ENCODE measurements at places on chromosomes 6 and 20.

GRCh38 chr6:85551264-85551663 is 42.4 kb downstream of the SNX14 start:
- DNase-seq = no peak

GRCh38 chr6:96836631-96837080 is 621 bp downstream of the GPR63 start:
- no peak for DNase-seq

- DNase-seq = no peak
These were observed 22.8 kb upstream of the PCMTD2 start for GRCh38 chr20:64232794-64233193.

DNA sequence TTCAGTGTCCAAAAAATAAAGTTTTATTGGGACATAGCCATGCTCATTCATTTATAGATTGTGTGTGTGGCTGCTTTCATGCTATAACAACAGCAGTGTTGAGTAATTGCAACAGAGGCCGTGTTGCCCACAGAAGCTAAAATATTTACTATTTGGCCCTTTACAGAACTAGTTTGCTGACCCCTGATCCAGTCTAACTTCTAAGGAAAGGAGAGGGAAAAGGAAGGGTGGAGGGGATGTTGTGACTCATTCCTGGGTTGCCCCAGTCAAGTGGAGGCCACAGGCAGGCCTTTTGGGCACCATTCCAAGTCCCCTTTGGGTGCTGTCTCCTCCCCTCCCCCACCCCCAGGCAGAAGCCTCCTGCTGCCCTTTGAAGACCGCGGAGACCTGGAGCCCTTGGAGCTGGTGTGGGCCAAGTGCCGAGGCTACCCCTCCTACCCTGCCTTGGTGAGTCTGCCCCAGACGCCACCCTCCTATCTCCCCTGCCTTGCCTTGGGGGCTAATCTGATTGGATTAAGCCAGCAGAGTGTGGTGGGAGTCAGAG is 28.4 kb downstream of the BRPF3 start:
- no peak for DNase-seq

DNA sequence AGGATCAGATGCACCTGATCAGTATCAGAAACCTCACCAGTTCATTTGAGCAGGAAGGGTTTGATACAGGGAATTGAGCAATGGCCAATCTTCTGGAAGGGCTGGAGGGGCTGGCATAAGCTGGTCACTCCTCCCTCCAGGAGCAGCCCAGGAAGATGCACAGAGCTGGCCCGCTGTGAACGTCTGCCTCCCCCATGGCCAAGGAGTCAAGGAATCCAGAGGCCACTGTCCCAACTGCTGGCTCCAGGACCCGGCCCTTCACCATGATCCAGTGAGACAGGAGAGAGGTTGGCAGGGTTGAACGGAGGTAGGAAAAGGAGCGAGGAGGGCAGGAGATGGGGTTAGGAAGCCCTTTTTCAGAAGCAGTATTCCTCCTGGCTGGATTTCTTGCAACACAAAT is 113.9 kb upstream of the CST7 start:
- DNase-seq = no peak

DNA sequence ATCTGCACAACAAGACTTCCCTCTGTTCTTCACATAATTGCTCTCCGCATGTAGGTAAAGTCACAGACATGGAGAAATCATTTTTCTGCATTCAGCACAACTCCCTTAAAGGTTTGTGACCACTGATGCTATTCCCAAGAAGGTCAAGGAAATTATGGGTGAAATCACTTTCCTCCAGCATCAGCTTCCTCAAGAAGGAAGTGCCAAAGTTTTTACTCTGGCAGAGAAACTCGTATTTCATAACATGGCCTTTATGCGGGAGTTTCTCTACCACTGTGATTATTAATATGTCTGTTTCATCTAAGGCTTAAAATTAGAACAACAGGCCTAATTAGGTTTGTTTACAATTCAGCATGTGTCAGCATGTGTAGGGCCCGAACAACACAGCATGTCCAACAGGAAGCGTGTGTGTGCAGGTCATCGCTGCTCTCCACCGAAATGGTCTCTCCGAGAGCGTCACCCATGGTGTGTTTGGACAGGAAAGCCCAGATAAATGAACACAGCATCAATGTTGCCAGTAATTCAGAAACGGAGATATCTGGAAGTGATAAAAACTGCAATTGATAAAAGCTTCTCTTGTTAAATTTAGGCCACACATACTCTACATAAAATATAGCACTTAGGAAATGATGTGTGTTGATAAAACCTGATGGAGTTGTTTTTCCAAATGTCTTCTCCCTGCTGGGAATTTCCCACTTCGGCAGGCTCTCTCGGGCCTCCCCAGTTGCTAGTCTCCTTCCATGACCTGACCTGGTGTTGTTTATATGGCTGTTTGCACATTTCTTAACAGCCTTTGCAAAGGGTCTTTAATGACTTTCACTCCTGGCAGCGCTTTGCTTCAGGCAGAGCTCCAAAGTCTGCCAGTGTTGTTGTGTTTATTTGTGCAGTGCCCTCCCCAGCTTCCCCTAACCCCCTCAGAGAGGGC is 265.1 kb upstream of the CEP162 start:
- DNase-seq = no peak

DNA sequence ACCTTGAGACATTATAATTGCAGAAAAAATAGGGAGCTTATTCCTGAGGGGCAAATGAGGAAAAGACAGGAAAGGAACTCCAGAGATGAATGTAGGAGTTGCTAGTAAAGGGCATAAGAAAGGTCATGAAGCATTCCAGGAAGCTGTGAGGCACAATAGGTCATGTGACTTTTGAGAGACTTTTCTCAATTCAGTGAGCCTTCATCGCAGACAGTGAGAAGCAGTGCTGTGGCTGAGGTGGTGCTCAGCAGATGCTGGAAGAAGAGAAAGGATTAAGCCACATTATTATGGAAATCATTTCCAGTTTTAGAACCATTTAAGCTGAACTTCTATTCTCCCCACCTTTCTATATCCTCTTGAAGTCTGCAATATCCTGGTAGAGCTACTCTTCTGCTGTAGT is 4.1 kb downstream of the SPTLC3 start:
- DNase-seq = no peak

- DNase-seq = no peak
These were observed 25.9 kb downstream of the ZBP1 start for GRCh38 chr20:57594092-57594951.

DNA sequence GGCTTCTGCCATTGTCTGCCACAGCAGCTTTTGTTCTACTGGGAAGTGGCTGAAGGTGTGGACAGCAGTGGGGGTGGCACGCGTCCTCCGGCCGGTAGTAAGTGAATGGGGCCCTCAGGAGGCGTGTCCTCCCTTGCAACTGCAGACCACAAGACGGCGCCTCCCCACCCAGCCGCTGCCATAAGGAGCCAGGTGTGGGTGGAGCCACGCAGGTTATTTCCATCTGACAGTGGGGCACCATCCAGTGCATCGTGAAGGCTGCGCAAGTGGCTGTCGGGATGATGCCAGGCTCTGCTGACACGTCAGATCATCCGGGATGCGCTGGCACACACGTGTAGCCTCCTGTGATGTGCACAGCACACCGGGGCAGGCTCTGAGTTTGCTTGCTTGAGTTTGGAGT is 379.7 kb downstream of the CDH4 start:
- DNase-seq = no peak

GRCh38 chr20:40319741-40320516 is 369.1 kb downstream of the MAFB start:
- no peak for DNase-seq

DNA sequence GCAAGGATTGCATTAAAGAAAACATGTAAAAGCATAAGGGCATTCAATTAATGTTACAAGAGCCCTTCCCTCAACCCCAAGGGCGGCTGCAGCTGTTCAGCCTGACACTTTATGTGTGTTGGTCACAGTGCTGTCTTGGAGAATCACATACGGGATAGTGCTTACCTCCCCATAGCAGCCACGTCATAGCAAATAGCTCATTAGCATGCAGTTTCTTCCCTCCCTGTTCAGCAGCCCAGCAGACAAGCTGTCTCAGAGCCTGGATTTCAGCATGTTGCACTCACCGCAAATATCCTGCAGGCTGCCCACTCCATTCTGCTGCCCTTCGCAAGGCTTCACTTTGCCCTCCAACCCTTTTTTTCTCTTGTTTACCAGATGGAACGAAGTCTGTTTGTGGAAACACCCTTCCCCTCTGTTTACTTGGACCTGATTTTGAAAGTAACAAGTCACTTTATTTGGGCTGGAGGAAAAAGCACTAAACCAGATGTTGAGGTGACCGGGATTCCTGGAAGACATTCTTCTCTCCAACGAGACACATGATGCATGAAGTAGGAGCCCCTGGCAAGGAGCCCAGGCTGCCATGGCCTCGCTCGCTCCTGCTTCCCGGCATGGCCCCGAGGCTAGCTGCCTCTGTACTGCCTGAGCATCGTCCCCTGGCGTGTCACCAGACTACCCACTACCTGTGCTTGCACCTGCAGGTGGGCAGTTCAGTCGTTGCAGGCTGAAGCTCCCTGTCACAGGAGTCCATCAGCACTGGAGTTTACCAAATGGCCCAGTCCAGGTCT is 151.6 kb upstream of the GMDS start:
- peak; percentile 76 for DNase-seq

GRCh38 chr6:118740372-118740771 is 89.0 kb upstream of the CEP85L start:
- DNase-seq = no peak

GRCh38 chr20:14336686-14337085 is 726 bp downstream of the FLRT3 start:
- no peak for DNase-seq

DNA sequence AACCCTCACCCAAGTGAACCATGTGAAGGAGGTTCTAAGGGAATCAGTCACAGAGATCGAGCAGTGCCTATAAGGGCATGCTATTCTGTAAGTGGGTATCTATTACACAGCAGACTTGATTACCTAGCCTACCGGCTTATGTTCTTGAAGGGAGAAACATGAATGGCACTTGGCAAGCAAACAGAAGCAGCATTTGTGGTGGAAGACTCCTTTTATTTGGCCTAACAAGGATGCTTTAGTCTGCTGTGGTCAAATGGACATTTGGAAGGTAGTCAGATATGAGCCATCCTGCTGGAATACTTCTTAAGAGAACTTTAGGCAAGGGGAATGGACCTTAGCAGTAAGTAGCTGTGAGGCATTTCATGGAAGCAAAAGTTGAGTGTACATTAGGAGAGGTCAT is 126.3 kb downstream of the COL12A1 start:
- no peak for DNase-seq

GRCh38 chr6:157224178-157224950 is 99.0 kb downstream of the TMEM242 start:
- no peak for DNase-seq

- peak; percentile 38 for DNase-seq
These were observed 169.3 kb downstream of the OGFRL1 start for GRCh38 chr6:71457929-71458328.

GRCh38 chr6:155364844-155365437 is 50.7 kb upstream of the TFB1M start:
- no peak for DNase-seq

DNA sequence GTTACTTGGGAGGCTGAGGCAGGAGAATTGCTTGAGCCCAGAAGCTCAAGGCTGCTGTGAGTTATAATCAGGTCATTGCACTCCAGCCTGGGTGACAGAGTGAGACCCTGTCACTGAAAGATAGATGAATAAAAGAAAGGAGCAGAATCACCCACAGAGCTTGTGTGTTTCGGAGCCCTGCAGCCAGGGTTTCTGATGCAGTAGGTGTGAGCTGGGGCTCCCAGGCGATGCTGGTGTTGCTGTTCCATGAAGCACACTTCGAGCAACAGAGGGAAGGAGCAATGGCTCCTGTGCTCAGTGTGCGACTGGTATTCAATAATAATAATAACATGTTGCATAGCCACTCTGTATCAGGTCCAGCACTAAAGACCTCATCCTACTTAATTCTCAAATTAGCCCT is 197.5 kb upstream of the CST7 start:
- no peak for DNase-seq

GRCh38 chr6:90118581-90118980 is 178.1 kb downstream of the BACH2 start:
- no peak for DNase-seq

GRCh38 chr20:59820204-59821041 is 113.0 kb downstream of the SYCP2 start:
- no peak for DNase-seq

- DNase-seq = no peak
These were observed 47.4 kb upstream of the RNGTT start for GRCh38 chr6:89010825-89011224.

GRCh38 chr20:23375827-23376226 is 13.8 kb downstream of the GZF1 start:
- no peak for DNase-seq

DNA sequence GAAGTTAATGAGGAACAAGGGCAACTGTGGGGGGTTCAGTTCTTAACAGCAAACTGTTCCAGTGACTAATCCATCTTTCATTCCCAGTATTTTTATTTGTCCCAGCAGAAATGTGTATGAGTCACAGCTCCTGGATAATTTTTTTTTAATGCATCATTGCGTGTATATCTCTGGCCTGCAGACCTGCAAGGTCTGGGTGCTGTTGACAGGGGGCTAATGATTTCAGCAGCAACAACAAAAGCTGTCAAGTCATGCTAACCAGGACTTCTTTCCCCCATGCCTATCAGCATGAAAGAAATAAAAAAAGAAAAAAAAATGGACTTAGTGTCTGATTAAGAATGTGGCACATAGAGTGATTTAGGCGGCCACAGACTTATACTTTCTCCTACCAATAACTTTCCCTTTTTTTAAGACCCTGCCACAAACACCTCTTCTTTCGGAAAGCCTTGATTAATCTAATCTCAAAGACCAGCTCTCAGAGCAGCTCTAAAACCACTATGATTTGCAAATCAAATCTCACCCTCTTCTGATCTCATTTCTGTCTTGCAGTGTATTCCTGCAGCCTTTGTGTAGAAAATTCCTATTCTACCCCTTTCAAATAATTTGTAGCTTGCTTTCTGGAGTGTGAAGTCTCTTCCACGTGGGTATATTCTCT is 14.2 kb upstream of the PREX1 start:
- DNase-seq = no peak

- DNase-seq = no peak
These were observed 111.6 kb downstream of the SNX5 start for GRCh38 chr20:17856837-17857605.

- DNase-seq = no peak
These were observed 47.2 kb downstream of the FILIP1 start for GRCh38 chr6:75446241-75446880.
